ENCODE measurements at places on chromosomes 5 and 9. TPM values are rescaled to one million over a fixed set of nuclear protein-coding genes. Genes with fewer than 3 reads are reported as not detected.
A peak's percentile ranks its signal among the peaks of the same experiment; 100 is the strongest.

DNA sequence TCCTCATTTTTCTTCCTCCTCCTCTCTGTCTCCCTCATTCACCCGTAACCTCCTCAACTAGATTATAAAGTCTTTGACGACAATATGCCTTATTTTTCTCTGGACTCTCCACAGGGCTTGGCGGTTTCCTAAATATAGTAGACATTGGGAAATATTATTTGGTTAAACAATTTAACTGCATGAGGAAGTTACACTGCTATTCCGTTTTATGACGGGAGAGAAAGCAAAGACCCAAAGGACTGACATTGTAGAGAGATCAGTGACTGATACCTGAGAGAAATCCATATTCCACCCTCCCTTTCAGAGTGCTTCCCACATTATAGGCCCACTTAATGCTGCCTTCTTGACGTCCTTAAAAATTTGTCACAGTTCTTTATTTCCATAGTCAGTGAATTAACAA lies 51.2 kb downstream of the GDA start:
- no peak overlapping the region for H3K4me3 ChIP-seq
- H3K4me1 ChIP-seq = no peaks in the 10 kb centered on the region
- no peak for DNase-seq
- H3K27me3 ChIP-seq = peaks cover 9% of the 10 kb centered on the region
- H3K27ac ChIP-seq = no peak overlapping the region

GRCh38 chr9:135439916-135440315 lies 39.7 kb upstream of the PPP1R26 start:
- H3K4me1 ChIP-seq = no peaks in the 10 kb centered on the region
- DNase-seq = no peak
- no peaks in the 10 kb centered on the region for H3K36me3 ChIP-seq
- H3K27me3 ChIP-seq = peaks cover 18% of the 10 kb centered on the region
- H3K4me3 ChIP-seq = no peak overlapping the region

GRCh38 chr9:114285166-114285867 lies 37.6 kb upstream of the ORM1 start:
- no peaks in the 10 kb centered on the region for H3K36me3 ChIP-seq
- no peaks in the 10 kb centered on the region for H3K4me1 ChIP-seq
- H3K27ac ChIP-seq = no peak overlapping the region
- H3K27me3 ChIP-seq = no peaks in the 10 kb centered on the region
- DNase-seq = no peak
- H3K4me3 ChIP-seq = no peak overlapping the region

DNA sequence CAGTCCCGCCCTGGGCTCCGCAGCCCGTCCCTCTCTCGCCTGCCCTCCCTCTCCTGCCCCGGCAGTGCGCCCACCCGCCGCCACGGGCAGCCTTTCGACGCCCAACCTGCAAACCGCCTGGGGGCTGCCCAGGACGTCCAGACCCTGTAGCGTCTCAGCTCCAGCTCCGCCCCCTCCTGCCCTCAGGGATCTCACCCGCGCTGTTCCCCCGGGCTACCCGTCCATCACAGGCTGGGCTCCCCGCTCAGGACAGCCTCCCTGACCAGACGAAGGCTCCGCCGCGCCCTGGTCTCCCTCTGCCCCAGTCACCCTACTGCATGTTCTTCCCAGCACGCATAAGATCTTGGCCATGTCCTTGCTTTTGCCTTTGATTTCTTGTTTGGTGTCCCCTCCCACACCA lies 1.4 kb downstream of the RASGEF1C start:
- DNase-seq = no peak
- H3K4me3 ChIP-seq = no peak overlapping the region
- H3K36me3 ChIP-seq = no peaks in the 10 kb centered on the region
- H3K4me1 ChIP-seq = peaks cover 5% of the 10 kb centered on the region

GRCh38 chr5:14414656-14415023 lies 167.0 kb upstream of the OTULINL start:
- peak overlapping the region; percentile 67 for H3K4me3 ChIP-seq
- peaks cover 18% of the 10 kb centered on the region for H3K27me3 ChIP-seq
- no peak for DNase-seq
- H3K36me3 ChIP-seq = no peaks in the 10 kb centered on the region

- H3K36me3 ChIP-seq = no peaks in the 10 kb centered on the region
- peaks cover 3% of the 10 kb centered on the region for H3K27me3 ChIP-seq
- no peaks in the 10 kb centered on the region for H3K4me1 ChIP-seq
- DNase-seq = no peak
Observed at GRCh38 chr5:82785456-82785855, 291.7 kb downstream of the TMEM167A start.

- peak; percentile 96 for DNase-seq
- H3K4me1 ChIP-seq = peaks cover 20% of the 10 kb centered on the region
- no peaks in the 10 kb centered on the region for H3K27me3 ChIP-seq
- no peak within 1 kb of the TSS for H3K27ac ChIP-seq
Observed at GRCh38 chr9:137605121-137606004, at the start of gene ARRDC1. Gene ARRDC1, plus strand, starts transcription at chr9:137605686. Its CDS starts 32 bp downstream, at chr9:137605718.

DNA sequence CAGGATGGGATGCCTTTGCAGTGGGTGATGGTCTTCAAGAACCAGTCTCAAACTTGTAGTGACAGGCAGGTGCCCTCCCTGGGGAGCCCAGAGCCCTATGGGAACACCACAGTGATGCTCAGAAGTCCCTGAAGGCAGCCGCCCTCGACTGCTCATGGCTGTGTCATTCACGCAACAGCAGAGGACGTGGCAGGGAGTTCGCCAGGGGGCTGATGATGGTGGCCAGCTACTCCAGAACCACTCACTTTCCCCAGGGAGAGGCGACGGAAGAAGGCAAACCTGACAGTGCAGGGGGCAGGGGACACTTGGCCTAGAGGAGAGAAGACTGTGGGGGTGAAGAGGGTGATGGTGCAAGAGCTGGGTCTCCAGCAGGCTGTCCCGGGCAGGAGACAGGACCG lies 4.0 kb downstream of the IL13 start:
- peaks cover 56% of the 10 kb centered on the region for H3K4me1 ChIP-seq
- no peaks in the 10 kb centered on the region for H3K36me3 ChIP-seq
- H3K4me3 ChIP-seq = no peak overlapping the region
- H3K27ac ChIP-seq = peak overlapping the region; percentile 20
- DNase-seq = no peak
- peaks cover 9% of the 10 kb centered on the region for H3K27me3 ChIP-seq

GRCh38 chr5:167167191-167167795 lies 1124.2 kb upstream of the WWC1 start:
- H3K4me1 ChIP-seq = no peaks in the 10 kb centered on the region
- H3K27ac ChIP-seq = no peak overlapping the region
- no peaks in the 10 kb centered on the region for H3K27me3 ChIP-seq
- H3K36me3 ChIP-seq = no peaks in the 10 kb centered on the region
- no peak for DNase-seq

KIAA1958 gene
- total RNA-seq = 6.5 TPM

ATP6V1G1 gene
- total RNA-seq = 38.9 TPM

IL5 gene
- 5.0 TPM for total RNA-seq

DNA sequence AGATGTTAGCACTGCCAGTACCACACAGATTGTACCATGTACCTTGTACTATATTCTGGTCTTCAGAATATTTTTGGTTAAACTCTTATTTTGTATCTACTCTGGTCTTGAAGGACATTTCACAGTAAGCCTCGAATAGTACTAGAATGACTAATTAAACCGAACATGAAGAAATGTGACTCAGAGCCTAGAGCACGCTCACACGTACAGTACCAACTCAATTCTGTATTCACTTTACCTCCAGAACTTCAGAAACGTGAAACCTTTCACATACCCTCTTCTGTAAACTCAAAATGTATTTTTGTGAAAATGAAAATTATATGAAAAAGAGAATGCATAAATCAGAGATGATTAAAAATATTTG lies 112.8 kb downstream of the MVB12B start:
- no peak overlapping the region for H3K4me3 ChIP-seq
- DNase-seq = no peak
- peaks cover 6% of the 10 kb centered on the region for H3K4me1 ChIP-seq
- no peak overlapping the region for H3K27ac ChIP-seq
- H3K36me3 ChIP-seq = no peaks in the 10 kb centered on the region

GRXCR2 gene
- not detected for total RNA-seq

DNA sequence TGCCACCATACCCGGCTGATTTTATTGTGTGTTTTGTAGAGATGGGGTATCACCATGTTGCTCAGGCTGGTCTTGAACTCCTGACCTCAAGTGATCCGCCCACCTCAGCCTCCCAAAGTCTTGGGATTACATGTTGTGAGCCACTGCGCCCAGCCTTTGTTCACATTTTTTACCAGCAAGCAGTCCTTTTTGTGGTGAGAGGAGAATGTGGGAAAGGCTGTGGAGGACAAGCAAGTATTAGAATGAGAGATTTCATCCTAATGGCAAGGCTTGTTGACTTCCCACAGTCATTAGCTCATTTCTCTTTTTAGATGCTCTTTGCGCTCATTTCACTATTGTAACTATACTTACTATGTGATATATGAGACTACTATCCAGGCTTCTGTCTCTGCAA lies 6.1 kb downstream of the IL31RA start:
- H3K27ac ChIP-seq = no peak overlapping the region
- no peak overlapping the region for H3K4me3 ChIP-seq
- no peak for DNase-seq
- peaks cover 32% of the 10 kb centered on the region for H3K4me1 ChIP-seq
- H3K36me3 ChIP-seq = no peaks in the 10 kb centered on the region
- H3K27me3 ChIP-seq = no peaks in the 10 kb centered on the region

LCN9 gene
- not detected for total RNA-seq

GRCh38 chr5:23396346-23396745 lies 111.1 kb upstream of the PRDM9 start:
- DNase-seq = no peak
- no peak overlapping the region for H3K4me3 ChIP-seq
- no peaks in the 10 kb centered on the region for H3K36me3 ChIP-seq
- no peak overlapping the region for H3K27ac ChIP-seq
- H3K27me3 ChIP-seq = no peaks in the 10 kb centered on the region

SCAMP1 gene
- 18.3 TPM for total RNA-seq
